Smooth muscle cell of the umbilical artery (primary cell): ENCODE measurements at places on chromosomes 13 and 19. TPM values are rescaled to one million over a fixed set of nuclear protein-coding genes. Genes with fewer than 3 reads are reported as not detected.

The HIPK4 gene
- under 0.01 and 0.14 TPM in 2 replicates for total RNA-seq

The UBE2L5 gene
- 0.09 TPM in 1 of 2 replicates, not detected in the other for total RNA-seq

The CERS1 gene
- 2.3 and 2.7 TPM in 2 replicates for total RNA-seq

The CLDN10 gene
- total RNA-seq: not detected in 2 replicates

The CCDC122 gene
- 2.4 and 6.0 TPM in 2 replicates for total RNA-seq

The THSD1 gene
- total RNA-seq: 10.1 and 12.1 TPM in 2 replicates

The COX7A1 gene
- 4.3 and 14.8 TPM in 2 replicates for total RNA-seq

The ZNF665 gene
- 3.3 and 5.4 TPM in 2 replicates for total RNA-seq
